ENCODE measurements at places on chromosomes 4 and X. TPM values are rescaled to one million over a fixed set of nuclear protein-coding genes. Genes with fewer than 3 reads are reported as not detected.

The GAGE12F gene
- not detected for total RNA-seq

The SSX3 gene
- not detected for total RNA-seq

The TLR6 gene
- total RNA-seq: 9.6 TPM

The COX7B gene
- total RNA-seq: 427 TPM

The KIAA1210 gene
- total RNA-seq: not detected

The REPS2 gene
- total RNA-seq: 4.0 TPM

The CAPN6 gene
- total RNA-seq: 0.47 TPM

The TMEM255A gene
- total RNA-seq: 12.0 TPM

The TMPRSS11B gene
- total RNA-seq: not detected

The ACE2 gene
- total RNA-seq: 6.2 TPM

The LGI2 gene
- 6.4 TPM for total RNA-seq

The CENPE gene
- total RNA-seq: 2.2 TPM

The CXCL6 gene
- not detected for total RNA-seq

The ARX gene
- total RNA-seq: not detected

The USP53 gene
- total RNA-seq: 143 TPM

The FDCSP gene
- total RNA-seq: not detected

The AIFM1 gene
- 21.2 TPM for total RNA-seq

The USO1 gene
- 71.2 TPM for total RNA-seq

The NPY1R gene
- 11.5 TPM for total RNA-seq

The SYTL5 gene
- total RNA-seq: not detected

The DRD5 gene
- not detected for total RNA-seq

The MAGEA2 gene
- total RNA-seq: not detected

The NSG1 gene
- total RNA-seq: 10.0 TPM

The REELD1 gene
- total RNA-seq: 0.24 TPM

The ZCCHC4 gene
- total RNA-seq: 9.1 TPM

The FATE1 gene
- not detected for total RNA-seq

The CFAP47 gene
- not detected for total RNA-seq

The AMTN gene
- total RNA-seq: not detected

The DAPP1 gene
- total RNA-seq: 6.1 TPM

The BTC gene
- total RNA-seq: 0.95 TPM

The CCSER1 gene
- total RNA-seq: 8.9 TPM

The PNMA5 gene
- total RNA-seq: not detected

The SUPT20HL2 gene
- total RNA-seq: not detected

The MAGEA2B gene
- total RNA-seq: not detected

The RS1 gene
- not detected for total RNA-seq

The CYBB gene
- total RNA-seq: 47.3 TPM

The ZMAT1 gene
- 5.8 TPM for total RNA-seq

The AWAT2 gene
- not detected for total RNA-seq

The PWWP3B gene
- total RNA-seq: 6.1 TPM
